Stimulated activated CD4-positive, alpha-beta T cell treated with anti-CD3 and anti-CD28 coated beads, Interleukin-15, amount 100 ng/mL, for 1 hour (primary cell): ENCODE measurements at places on chromosomes 12 and 14.

DNA sequence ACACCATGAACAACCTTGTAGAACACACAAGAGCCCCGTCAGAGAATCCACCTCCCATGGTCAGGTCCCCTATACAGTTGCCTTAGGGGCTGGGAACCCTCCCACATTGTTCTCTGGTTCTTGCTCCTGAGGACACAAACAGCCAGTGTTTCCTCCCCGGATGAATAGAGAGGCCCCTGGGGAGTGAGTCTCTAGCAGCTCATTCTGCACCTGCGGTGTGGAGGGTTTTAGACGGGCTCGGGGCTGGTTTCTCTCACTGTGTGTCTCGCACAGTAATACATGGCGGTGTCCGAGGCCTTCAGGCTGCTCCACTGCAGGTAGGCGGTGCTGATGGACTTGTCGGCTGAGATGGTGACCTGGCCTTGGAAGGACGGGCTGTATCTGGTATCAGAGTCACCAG is 1052.1 kb downstream of the TMEM121 start:
- DNase-seq, result no peak

- no peak for DNase-seq
Measured at GRCh38 chr12:120951-121350, 54.4 kb downstream of the IQSEC3 start.

- DNase-seq, result no peak
Measured at GRCh38 chr12:131948166-131948712, 1.5 kb upstream of the EP400 start.

- DNase-seq, result no peak
Measured at GRCh38 chr12:5072311-5072710, 28.6 kb downstream of the KCNA5 start.

DNA sequence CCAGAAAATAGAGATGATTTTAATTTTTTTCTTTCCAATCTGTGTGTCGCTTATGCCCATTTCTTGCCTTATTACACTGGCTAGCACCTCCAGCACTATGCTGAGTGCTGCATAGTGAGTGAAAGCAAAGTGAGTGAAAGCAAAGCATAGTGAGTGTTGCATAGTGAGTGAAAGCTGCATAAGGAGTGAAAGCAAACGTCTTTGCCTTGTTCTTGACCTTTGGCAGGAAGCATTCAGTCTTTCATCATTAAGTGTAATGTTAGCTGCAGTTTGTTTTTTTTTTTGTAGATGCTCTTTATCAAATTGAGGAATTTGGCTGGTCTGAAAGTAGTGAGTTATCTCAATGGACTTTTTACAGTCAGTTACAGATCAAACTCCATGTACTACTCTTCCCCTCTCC is 6.9 kb upstream of the CORO1C start:
- no peak for DNase-seq

GRCh38 chr12:100450735-100451134 is 22.9 kb upstream of the NR1H4 start:
- DNase-seq, result no peak

- DNase-seq, result no peak
Measured at GRCh38 chr14:99195602-99196309, 76.2 kb downstream of the BCL11B start.

- no peak for DNase-seq
Measured at GRCh38 chr12:114691763-114692185, 7.8 kb upstream of the TBX3 start.

DNA sequence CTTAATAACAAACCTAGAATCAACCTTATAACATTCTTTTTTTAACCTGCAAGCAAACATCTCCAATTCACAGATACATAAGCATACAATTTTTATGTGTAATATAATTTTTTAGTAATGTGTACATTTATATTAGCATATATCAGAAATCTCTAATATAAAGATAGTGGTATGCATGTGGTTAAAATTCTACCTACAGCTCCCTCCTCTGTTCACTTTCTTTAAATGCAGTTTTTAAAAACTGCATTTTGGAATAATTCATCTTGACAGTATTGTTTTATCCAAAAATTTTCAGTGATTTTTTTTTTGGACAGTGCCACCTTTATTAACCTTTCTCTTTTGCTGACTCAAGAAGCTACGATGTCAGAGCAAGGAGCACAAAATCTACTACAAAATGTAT is 13.2 kb upstream of the RXYLT1 start:
- DNase-seq, result no peak

GRCh38 chr14:31239741-31240140 is 32.1 kb upstream of the HECTD1 start:
- DNase-seq, result no peak

- no peak for DNase-seq
Measured at GRCh38 chr12:126430921-126431320, 1365.7 kb downstream of the AACS start.

DNA sequence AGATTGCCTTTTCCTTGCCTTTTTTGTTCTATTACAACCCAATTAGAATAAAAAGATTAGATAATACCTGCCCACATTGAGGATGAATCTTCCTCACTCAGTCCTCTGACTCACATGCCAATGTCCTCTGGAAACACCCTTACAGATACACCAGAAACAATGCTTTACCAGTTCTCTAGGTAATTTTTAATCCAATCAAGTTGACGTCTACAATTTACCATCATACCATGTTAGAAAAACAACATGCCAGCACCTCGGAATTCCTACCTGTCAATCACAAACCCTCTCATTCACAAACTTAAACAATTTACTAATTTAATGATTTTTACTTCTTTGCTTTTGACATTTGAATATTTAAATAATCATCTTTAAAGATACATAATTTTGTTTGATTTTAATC is 953.8 kb downstream of the TRHDE start:
- DNase-seq, result no peak
